ENCODE measurements at places on chromosomes 3 and 15.
A peak's percentile ranks its signal among the peaks of the same experiment; 100 is the strongest.

DNA sequence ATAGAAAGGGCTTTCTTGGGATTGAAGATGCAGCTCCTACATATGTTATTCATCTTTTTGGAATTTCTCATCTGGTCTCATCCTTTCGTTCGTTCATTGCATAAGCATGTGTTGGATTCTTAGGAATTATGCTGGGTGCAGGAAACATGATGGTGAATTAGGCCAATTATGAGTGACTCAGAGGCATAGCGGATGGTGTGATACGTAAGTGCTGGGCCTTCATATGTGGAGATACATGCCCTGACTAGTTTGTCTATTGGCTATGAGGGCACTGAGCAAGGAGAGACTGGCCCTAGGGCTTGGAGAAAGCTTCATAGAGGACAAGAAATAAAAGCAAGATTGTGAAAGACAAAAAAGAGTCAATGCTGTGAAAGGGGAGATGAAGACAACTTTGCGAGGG, 235.1 kb downstream of the MYRIP start:
- DNase-seq, result no peak

- DNase-seq, result no peak
Observed at GRCh38 chr15:101562428-101563059, 73.0 kb upstream of the PCSK6 start.

- no peak for DNase-seq
Observed at GRCh38 chr3:148532326-148532725, 165.4 kb upstream of the AGTR1 start.

DNA sequence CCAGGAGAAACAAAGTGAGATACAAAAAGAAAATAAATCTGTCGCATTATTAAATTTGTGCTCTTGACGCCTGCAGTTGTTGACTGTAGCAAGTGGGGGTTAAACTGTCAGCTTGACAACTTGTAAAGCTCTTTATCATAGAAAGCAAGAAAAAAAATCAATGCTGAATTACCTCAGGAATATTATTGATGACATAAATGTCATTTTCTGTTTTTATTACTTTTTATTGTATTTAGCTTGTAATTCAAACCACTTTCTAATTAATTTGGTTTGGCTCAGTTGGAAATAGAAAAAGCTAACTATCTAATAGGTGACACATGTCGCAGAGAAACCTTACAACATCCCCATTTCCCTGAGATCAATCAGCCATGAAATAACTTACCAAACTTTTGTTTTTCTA, 195.3 kb downstream of the CDIN1 start:
- no peak for DNase-seq

- DNase-seq, result no peak
Observed at GRCh38 chr3:95280711-95281352, 1218.0 kb downstream of the NSUN3 start.

- DNase-seq, result no peak
Observed at GRCh38 chr3:46138581-46138980, 69.5 kb downstream of the CCR1 start.

DNA sequence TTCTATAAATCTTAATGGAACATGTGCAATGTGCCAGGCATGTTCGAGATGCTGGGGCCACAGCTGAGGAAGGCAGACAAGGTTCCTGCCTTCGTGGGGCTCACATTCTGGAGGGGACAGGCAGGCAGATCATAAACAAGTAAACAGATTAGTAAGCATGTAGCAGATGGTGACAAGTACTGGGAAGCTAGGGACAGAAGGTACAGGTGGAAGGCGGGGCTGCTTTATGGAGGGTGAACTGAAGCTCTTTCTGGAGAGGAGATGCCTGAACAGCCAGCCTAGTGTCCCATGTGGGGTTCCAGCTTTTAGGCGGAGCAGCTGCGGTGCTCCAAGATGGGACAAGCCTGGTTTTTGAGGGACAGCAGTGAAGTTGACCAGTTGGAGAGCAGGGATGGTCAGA, 74.7 kb upstream of the SNRK start:
- no peak for DNase-seq

DNA sequence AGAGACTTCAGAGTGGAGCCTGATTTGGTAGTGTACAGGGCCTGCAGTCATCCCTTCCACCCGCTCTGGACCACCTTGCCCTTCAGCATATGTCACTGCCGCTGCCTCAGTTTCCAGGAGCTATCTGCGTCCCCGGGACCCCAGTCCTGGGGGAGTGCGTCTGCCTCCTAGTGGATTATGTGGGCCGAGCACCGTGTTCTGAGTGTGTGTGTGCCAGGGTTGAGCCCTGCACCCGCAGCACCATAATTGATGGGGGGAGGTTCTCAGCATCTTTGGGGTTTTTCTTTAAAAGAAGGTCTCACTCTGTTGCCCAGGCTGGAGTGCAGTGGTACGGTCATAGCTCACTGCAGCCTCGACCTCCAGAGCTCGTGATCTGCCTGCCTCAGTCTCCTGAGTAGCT, 33.6 kb downstream of the CD276 start:
- DNase-seq, result no peak

GRCh38 chr15:57102858-57103257, 184.4 kb downstream of the TCF12 start:
- DNase-seq, result no peak

DNA sequence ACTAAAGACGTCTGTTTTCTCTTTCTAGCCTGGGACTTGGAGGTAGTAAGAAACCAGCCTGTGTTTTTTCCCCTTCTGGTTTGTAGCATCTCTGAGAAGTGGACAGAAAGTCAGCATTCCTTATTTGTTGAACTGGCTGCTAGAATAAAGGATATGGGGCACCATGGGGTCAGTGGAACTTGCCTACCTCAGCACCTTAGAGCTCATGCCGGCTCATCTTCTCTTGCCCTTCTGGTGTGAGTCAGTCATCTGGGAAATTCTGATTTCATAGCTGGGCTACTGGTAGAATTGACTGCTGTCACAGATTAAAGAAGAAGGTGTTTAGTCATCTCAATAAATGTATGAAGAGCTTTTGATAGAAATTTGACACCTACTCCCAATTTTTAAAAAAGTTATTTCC, 202.7 kb upstream of the TOPAZ1 start:
- DNase-seq, result no peak

GRCh38 chr3:5304789-5305683, 117.5 kb downstream of the EDEM1 start:
- DNase-seq, result peak; percentile 31

GRCh38 chr15:92473756-92474155, 80.1 kb downstream of the ST8SIA2 start:
- no peak for DNase-seq

GRCh38 chr3:67083277-67083676, 85.2 kb downstream of the KBTBD8 start:
- DNase-seq, result peak; percentile 11

DNA sequence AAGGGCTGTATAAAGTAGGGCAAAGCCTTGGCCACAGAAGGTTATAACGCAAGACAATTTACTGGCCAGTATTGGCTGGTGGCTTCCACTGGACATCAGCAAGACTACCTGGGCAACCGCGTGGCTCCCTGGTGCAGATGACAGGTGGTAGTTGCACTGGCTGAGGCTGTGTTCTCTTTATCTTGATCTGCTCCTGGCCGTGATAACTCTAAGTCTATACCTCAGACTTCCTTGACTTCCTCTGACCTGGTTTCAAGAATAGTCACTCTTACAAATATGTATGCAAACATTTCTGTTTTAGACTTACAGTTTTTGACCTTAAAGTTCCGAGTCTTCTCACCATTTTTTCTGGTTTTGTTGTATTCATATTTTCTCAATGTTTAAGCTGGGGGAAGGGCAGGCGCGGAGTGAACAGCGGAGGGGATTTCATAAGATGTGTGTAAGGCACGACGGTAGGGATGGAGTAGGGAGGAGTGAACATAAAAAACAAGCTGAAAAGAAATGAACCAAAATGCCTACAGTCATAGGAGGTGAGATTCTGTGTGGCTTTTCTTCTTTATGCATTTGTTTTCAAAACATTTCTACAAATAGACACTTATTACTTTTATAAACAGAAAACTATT, 15.2 kb upstream of the TMEM212 start:
- DNase-seq, result peak; percentile 42

DNA sequence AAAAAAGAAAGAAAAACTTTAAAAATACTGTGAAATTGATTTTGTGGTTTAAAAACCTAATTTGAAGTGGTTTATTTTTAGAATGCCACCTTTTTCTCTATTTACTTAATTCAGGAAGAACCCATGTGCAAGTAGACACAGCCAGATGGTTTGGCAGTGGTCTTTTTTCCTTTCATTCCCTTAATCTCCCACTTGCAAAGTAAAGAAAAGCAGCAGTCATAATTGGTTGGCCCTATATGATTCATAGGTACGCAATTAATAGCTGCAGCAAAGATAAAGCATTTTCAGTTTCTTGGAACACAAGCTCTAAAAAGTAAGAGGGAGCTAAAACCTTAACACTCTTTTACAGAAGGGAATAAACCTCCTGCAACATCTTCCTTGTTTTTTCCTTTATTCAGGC, 115.3 kb downstream of the MECOM start:
- DNase-seq, result no peak

DNA sequence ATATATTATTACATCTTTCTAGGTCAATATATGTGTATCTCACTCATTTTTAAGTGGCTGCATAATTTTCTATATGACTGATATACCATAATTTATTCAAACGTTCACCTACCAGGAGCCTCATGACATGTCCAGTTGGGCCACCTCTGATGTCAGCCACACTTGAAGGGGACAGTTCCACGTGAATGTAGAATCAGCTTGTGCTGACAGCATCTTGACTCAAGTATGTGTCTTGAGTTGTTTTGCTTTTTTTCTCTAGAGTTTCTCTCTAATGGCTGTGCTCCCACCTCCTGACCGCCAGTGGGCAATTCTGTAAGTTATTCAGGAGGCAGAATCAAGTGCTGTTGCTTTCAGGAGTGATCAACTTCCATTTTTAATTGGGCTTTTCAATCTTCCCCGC, 237.9 kb downstream of the NFKBIZ start:
- no peak for DNase-seq

- DNase-seq, result no peak
Observed at GRCh38 chr3:114743746-114744485, 403.2 kb downstream of the ZBTB20 start.

DNA sequence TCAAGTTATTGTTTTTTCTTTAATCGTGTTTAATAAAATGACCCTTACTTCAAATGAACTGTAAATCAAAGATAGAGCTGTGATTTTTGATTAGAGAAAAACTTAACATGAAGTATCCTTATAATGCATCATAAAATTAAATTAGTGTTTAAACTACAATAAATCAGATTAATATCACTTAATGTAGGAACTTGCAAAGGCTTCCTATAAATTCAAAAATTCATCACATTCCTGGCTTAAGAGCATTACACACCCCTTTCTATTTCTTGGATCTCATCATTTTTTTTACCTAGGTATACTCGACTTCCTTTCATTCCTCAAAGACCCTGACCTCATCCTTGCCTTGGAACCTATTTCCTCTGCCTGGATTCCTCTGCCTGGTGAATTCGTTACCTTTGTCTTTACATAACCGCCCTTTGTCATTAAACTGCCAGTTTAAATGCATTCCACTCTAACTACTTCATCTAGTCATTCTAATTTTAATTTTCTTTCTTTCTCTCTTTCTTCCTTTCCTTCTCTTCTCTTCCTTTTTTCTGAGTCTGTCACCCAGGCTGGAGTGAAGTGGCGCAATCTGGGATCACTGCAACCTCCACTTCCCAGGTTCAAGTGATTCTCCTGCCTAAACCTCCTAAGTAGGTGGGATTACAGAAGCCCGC, 1244.5 kb downstream of the OTOL1 start:
- DNase-seq, result no peak

DNA sequence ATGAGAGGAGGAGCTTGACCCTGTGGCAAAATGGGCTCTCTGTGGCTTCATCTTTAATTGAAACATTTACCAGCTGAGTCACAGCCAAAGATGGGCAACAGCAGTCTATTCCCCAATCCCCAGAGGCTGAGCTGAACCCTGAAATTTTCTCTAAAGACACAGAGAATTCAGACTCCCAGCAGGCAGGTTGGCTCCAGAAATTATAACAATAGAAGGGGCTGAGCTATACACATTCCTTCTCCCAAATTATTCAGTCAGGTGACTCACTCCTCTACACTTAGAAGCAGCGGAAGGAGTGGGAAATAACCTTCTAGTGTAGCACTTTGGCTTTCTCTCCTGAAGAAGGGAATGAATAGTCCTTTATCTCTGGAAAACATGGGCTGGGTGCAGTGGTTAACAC, 264.3 kb upstream of the ARHGEF26 start:
- no peak for DNase-seq

GRCh38 chr3:31277582-31277981, 255.1 kb upstream of the STT3B start:
- DNase-seq, result no peak

DNA sequence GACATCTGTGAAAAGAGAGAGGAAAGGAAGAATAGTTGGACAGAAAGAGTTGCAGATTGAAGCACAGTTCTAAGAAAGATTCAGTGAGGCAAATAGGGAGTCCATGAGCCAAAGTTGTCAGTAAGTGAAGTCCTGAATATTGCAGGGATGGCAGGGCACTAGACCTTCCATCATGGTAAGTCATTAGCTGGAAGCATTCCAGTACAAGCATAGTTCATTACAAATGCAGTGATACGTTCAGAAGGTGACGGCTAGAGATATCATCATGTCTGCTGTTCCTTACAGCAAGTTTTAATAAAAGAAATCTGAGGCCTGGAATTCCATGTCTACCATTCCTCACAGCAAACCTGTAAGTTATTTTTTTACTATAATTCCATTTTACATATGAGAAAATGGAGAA, 720.1 kb downstream of the GBE1 start:
- no peak for DNase-seq

DNA sequence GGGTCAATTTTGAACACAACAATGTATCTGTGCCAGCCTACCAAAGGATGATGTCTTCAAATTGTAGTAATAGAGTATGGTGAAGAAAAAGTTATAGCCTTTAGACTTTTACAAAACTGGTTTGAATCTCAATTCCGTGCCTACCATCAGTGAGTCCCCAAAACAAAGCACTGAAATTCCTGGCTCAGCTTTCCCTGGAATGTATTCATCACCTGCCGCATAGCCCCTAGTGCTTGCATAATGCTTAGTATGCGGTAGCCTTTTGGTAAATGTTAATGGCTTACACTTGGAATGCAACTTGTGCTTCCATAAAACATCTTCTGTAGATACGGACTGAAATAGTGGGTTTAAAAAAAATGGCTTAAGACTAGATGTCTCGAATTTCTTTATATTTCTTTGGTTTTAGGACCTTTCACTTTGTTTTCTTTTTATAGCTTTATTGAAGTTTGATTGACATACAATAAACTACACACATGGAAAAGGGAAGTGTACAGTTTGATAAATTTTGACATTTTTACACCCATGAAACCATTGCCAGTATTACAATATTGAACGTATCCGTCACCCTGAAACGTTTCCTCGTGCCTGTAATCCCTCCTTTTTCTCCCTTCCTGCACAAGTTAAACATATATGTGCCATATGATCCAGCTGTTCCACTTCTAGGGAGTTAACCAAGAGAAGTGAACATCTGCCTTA, 12.1 kb downstream of the SACM1L start:
- no peak for DNase-seq

- DNase-seq, result no peak
Observed at GRCh38 chr3:52846432-52846965, 11.7 kb upstream of the MUSTN1 start.

All from HL-60 (cell line).